Mesenteric fat pad (tissue), 1 donor: ENCODE measurements at places on chromosomes 3 and 15. TPM values are rescaled to one million over a fixed set of nuclear protein-coding genes. Genes with fewer than 3 reads are reported as not detected.

KLHL40 gene
- not detected for total RNA-seq

TRAK1 gene
- total RNA-seq, result 38.3 TPM

GABRR3 gene
- not detected for total RNA-seq

PLEKHO2 gene
- 87.5 TPM for total RNA-seq

ERC2 gene
- 1.1 TPM for total RNA-seq

DNA sequence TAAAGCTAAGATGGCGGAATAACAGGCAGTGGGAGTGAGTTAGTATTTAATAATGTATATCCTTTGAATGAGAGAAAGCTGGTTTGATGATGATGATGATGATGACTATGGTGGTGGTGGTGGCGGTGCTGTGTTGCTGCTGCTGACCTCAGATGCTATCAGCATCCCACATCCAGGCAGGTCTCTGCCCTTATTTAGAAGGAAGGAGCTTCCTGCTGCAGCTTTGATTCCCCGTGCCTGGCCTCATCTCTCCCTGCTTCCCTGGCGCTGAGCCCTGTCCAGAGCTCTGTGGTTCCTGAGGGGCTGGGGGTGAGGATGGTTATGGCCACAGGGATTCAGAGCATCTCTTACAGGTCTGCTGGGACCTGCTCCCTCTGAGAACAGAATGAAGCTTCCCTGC lies 73.1 kb downstream of the RAB11A start:
- DNase-seq, result no peak

DNA sequence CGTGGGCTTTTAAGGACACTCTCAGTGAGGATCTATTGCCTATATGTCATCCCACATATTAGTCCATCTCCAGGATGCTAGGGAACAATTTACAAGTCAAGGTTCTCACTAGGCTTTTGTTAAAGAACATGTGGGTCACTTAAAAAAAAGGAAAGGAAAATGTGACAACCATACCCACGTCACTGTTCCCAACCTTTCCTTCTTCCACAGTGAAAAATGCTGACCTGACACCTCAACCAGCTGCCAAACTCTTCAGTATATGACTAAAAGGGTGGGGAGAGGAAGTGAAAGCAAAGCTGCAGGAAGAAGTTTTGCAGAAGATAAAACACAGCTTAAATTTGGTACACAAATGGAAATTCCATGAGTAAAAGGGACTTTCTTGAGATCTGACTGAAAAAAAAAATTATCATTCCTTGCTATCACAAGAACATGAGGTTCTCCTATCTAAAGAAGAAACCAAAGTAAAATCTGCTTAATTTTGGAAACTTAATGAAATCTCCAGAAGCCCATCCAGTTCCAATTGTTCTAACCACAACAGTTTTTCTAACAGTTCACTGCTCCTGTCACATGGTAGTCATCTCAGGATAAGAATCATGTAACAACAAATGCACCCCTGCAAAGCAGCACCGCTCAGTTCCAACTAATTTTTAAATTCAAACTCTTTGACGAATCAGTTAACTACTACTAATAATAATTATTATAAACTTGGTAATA lies 117.0 kb upstream of the TSPAN3 start:
- no peak for DNase-seq

DNA sequence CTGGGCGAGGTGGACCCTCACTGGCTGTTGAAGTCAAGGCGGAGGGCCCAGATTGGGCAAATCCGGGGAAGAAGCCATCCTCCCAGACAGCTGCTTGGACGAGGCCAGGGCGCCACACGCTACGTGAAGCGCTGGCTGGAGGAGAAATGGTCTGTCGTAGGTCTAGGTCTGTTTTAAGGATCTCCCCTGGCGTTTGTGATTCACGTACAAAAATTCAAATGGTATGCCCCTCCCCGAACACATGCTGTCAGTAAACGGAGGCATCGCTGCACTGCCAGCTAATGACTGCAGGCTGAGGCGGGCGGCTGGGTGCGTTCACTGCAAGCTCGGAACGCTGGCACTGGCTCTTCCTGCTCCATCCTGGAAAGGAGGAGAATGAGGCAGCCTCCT lies 69.9 kb downstream of the EPHB3 start:
- DNase-seq, result no peak

DNA sequence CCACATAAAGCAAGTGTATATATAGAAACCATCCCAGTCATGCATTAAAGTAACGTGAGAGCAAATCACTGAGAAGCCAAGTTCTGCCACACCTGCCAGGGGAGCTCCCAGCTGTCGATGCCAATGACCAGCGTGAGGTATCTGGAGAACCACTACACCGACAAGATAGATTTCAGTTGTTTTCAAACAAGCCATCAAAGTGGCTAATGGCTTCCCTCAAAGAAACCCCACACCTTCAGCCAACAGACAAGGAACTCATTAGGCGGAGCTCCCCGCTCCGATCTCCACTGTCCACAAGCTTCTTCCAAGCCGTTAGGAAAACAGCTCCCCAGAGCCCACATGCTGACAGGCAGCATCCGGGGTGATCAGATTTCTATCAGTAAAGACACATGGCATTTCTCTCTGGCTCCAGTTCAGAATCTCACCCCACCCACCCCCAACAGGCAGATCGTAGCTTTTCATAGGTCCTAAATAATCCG lies 54.2 kb upstream of the SPATA12 start:
- DNase-seq, result no peak

GRCh38 chr3:23653647-23654525 lies 151.9 kb upstream of the UBE2E1 start:
- DNase-seq, result no peak

DNA sequence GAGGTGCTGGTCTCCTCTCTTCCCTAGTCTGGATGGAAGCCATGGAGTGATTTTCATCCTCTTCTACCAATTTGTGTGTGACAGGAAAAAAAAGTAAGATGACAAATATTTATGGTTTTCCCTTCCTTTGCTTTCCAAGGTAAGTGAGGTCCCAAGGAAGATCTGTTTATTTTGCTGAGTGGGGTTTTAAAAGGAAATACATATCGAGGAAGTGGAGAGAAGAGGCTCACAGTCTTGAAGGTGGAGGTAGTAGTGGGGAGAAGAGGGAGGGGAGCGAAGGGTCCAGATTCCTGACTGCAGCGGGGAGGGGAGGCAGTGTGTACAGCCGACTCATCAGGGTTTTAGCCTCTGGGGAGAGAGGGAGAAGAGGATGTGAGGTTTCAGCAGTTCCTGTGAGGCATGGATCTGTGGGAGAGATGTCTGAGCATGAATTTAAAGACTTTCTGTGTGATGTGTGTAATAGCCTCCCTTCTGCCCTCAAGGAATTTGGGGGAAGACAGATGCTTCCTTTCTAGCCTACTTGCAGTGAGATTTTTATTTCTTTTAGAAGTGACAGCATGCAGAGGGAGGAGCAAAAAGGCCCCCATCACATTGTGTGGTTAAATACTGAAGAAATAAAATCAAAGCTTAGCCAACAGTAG lies 272.4 kb downstream of the THRB start:
- no peak for DNase-seq

- no peak for DNase-seq
Observed at GRCh38 chr3:21462141-21462540, 288.9 kb downstream of the ZNF385D start.

GRCh38 chr3:18559331-18559842 lies 134.2 kb upstream of the SATB1 start:
- no peak for DNase-seq

DNA sequence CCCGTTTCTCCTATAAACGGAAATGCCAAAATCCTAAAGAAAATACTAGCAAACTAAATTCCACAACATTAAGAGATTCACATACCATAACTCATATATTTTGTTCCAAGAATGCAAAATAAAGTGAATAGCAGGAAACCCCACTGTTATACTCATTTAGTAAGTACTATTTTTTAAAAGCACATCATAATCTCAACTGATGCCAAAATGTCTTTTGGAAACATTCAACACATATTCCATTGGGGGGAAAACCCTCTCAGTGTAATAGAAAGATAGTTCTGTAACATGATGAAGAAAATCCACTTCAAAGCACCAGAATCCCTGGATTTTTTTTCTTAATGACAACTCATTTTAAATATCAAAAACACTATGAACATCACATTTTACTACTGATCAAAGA lies 93.0 kb upstream of the EIF1B start:
- no peak for DNase-seq

DNA sequence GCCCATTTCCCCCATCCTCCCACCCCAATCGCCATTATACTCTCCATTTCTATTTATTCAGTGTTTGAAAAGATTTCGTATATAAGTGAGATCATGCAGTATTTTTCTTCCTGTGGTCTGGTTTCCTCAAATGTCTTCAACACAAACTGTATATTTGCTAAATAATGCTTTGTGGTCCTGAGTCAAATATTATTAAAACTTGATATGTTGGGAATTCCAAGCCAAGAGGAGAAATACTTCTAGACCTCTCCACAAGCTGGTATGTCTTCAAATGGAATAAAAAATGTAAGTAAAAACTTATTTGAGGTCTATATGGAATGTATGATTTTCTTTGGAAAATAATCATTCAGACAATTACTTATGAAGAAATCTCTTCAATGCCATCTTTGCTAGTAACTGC lies 122.5 kb upstream of the TSC22D2 start:
- no peak for DNase-seq

GRCh38 chr3:5389057-5389456 lies 201.6 kb downstream of the EDEM1 start:
- DNase-seq, result no peak

- DNase-seq, result no peak
Observed at GRCh38 chr15:35087759-35088158, 2.7 kb upstream of the NANOGP8 start.

- no peak for DNase-seq
Observed at GRCh38 chr15:39918688-39919385, 1.2 kb downstream of the GPR176 start.

DNA sequence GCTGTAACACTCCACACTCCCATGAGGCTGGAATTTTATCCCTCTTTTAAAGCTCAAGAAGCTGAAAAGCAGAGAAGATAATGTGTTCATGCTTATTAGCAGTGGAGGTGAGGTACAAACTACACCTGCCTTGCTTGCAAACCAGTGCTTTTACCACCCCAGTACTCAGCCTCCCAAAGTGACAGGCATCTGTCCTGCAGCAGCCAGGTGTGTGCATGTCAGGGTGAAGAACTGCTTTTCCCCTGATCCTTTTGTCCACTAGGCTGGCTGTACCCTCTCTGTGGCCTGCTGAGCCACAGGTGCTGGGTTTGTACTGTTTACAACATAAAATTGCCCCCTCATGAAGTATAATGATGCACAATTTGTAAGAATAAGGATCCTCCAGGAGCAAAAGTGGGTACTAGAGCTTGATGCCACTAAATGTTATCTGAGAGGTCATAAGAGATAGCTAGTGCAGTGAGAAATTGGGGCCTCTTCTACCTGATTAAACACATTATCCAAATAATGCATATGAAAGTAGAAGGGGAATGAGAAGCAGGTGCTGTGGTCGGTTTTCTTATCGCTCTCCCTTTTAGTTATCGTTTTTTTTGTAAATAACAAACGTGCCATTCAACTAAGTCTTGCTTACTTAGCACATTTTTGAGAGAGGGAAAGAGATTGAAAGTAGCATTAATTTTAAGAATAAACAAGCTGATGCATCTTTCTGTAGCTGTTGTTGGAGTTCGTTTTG lies 39.2 kb upstream of the GADL1 start:
- no peak for DNase-seq

DNA sequence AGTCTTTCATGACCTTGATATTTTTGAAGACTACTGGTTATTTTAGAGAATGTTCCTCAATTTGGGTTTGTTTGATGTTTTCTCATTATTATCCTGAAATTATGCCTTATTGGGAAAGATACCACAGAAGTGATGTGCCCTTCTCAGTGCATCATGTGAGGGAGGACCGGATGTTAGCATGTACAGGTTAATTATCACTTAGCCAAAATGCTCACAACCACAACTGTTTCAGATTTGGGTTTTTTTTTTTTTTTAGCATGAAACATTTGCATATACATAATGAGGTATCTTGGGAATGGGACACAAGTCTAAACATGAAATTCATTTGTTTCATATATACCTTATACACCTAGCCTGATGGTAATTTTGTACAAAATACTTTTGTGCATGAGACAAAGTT lies 59.8 kb downstream of the PIK3R4 start:
- DNase-seq, result no peak

DNA sequence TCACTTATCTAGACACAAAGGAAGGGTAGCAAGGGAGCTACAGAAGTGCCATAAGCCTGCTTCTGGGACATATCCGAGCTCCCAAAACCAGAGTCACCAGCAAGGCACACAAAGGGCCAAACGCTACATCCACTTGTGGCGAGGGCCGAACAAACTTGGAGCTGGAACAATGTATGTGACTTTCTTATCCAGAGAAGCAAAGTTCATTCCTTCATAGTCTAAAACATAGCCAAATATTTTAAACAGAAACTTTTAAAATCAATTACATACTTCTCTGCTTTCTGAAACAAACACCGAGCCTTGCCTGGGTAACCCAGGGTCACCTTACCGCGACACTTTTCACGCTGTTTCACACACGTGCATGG lies 15.9 kb downstream of the ZXDC start:
- no peak for DNase-seq

GRCh38 chr15:37098468-37099318 lies 1.7 kb downstream of the MEIS2 start:
- no peak for DNase-seq

- DNase-seq, result no peak
Observed at GRCh38 chr3:105806359-105806758, 62.5 kb downstream of the CBLB start.

DNA sequence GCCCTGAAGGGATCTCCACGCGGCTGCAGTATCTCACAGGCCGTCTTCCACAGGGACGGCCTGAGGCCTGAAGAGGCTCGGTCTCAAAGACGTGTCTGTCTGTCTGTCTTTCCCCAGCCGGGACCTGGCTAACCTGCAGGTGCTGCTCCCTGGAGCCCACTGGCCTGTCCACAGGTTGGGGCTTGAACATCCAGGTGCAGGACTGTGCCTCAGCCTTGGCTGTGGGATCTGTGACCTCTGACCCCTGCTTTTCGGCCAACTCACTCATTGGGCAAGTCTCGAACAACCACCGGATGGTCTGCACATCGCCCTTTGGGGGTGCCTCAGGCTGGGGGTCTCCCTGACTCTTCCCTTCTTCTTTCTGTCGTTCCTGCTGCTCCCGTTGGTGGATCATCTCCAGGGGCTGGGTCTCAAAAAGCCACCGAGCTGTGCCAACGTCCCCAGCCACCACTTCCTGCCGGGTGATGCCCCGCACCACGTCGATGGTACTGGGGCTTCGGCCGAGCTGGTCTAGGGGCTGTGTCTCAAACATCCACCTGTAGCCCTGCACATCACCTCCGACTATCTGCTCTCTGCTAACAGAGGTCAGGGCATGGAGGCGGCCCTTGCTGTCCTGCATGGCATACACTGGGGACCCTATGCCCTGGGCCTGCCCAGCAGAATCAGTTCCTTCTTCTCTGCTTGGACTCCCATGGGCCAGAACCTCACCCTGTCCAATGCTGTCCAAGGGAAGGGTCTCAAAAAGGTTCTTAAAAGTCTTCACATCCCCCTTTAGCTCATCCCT lies 4.8 kb downstream of the XIRP1 start:
- no peak for DNase-seq

- DNase-seq, result no peak
Observed at GRCh38 chr3:105526360-105527111, 159.8 kb downstream of the ALCAM start.

DNA sequence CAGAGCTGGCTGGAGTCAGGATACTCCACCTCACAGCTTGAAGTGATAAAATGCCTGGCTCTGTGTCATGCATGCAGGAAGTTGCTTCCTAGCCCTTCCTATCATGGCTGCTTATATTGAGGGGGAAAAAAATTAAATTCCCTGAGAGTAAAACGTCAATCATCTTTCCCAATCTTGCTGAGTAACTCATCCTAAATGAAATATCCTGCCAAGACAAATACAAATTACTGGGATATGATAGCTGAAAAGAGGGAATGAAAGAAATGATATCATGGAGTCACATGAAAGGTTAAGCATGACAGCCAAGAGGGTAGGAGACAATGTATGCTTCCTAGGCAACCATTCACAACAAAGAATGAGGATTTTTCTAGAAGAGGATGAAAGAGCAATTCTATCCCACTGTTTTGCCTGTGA lies 110.6 kb downstream of the ABI3BP start:
- DNase-seq, result no peak
